ENCODE measurements at places on chromosomes 4 and X. TPM values are rescaled to one million over a fixed set of nuclear protein-coding genes. Genes with fewer than 3 reads are reported as not detected.

The SLC25A43 gene
- 31.5 TPM for total RNA-seq

DNA sequence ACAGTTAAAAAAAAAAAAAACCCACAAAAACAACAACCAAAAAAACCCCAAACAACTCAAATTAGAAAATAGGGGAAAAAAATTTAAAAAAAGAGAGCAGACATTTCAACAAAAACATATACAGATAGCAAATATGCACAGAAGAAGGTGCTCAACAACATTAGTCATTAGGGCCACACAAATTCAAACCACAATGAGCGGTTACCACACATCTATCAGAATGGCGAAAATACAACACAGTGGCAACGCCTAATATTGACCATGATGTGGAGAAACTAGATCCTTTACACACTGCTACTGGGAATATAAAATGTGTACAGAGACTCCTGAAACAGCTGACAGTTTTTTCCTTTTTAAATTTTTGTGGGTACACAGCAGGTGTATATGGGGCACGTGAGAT, 19.4 kb downstream of the LYAR start:
- H3K36me3 ChIP-seq, result peaks cover 76% of the 10 kb centered on the region
- H3K4me3 ChIP-seq, result no peak overlapping the region

- no peaks in the 10 kb centered on the region for H3K27me3 ChIP-seq
- H3K4me3 ChIP-seq, result no peak overlapping the region
- H3K27ac ChIP-seq, result no peak overlapping the region
- H3K36me3 ChIP-seq, result no peaks in the 10 kb centered on the region
- H3K4me1 ChIP-seq, result no peaks in the 10 kb centered on the region
- no peak for DNase-seq
Measured at GRCh38 chrX:128975745-128976144, 547.5 kb downstream of the SMARCA1 start.

DNA sequence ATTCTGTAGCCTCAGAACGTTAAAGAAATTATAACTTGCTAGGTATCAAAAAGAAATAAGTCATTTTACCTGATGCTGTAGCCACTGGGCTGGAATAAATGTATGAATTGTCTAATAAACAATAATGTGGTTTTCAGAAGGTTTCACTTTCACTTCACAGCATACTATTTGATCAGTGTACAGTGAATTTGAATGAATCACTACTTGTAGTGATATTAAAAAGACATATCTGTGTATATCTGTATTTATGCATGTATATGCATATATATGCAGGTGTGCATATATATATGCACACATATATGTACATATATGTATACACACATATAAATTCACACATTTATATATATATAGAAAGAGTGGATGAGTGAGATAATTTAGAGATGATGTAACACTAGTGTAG, 440.0 kb upstream of the PCDH10 start:
- no peak overlapping the region for H3K27ac ChIP-seq
- H3K4me1 ChIP-seq, result no peaks in the 10 kb centered on the region

GRCh38 chrX:36480441-36480990, 527.6 kb upstream of the FAM47C start:
- H3K27me3 ChIP-seq, result no peaks in the 10 kb centered on the region
- H3K27ac ChIP-seq, result no peak overlapping the region
- DNase-seq, result no peak
- H3K4me3 ChIP-seq, result no peak overlapping the region
- H3K36me3 ChIP-seq, result no peaks in the 10 kb centered on the region
- no peaks in the 10 kb centered on the region for H3K4me1 ChIP-seq

DNA sequence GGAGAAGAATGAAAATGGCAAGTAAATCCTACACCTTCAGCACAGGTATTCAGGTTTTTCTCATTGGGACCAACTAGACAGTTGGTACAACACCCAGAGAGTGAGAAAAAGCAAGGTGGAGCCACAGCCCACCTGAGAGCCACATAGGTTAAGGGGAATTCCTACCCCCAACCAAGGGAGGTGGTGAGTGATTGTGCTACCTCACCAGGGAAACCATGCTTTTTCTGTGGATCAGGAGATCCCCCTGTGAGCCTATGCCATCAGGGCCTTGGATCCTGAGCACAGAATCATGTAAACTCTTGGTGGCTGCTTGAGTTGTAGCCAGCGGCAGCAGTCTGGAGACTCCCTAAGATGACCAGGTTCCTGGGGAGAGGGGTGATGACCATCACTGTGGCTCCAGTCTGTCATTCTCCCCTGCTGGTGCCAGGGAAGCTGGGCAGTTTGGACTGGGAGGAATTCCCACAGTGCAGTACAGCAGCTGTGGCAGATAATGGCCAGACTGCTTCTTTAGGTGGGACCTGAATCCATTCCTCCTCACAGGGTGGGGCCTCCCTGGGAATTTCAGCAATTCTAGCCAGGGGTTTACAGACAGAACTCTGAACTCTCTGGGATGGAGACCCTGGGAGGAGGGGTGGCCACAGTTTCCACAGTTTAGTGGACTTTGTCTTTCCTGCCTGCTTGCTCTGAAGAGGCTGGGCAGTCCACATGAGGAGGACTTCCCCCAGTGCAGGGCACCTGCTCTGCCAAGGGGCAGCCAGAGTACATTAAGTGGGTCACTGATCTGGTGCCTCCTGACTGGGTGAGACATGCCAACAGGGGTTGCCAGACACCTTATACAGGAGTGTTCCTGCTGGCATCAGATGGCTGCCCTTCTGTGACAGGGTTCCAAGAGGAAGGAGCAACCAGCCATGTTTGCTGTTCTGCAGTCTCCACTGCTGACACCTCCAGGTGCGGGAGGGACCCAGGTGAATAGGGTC, 43.2 kb downstream of the PARM1 start:
- no peaks in the 10 kb centered on the region for H3K36me3 ChIP-seq
- no peaks in the 10 kb centered on the region for H3K4me1 ChIP-seq
- H3K27ac ChIP-seq, result no peak overlapping the region
- no peaks in the 10 kb centered on the region for H3K27me3 ChIP-seq

GRCh38 chr4:172938870-172939269, 229.7 kb upstream of the GALNT7 start:
- H3K4me1 ChIP-seq, result no peaks in the 10 kb centered on the region
- H3K4me3 ChIP-seq, result no peak overlapping the region
- no peaks in the 10 kb centered on the region for H3K36me3 ChIP-seq
- no peak overlapping the region for H3K27ac ChIP-seq
- no peak for DNase-seq
- H3K27me3 ChIP-seq, result no peaks in the 10 kb centered on the region

DNA sequence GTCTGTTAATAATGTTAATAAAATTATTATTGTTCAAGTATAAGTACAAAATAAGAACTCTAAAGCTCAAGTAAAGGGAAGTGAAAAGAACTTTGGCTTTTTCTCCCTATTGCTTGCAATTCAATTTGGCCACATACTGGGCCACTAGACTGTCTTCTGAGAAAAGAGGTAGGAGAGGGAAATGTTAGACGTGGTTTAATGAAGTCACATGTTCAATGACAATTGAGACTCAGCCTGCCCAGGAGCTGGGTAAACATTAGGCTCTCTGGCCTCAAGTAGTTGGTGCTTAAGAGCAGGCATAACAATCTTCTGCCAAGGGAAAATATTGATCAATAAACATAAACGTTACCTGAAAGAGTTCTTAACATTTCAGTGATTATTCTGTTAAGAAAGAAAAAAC, 15.1 kb upstream of the PRSS12 start:
- DNase-seq, result no peak
- H3K4me1 ChIP-seq, result no peaks in the 10 kb centered on the region
- no peak overlapping the region for H3K4me3 ChIP-seq
- H3K36me3 ChIP-seq, result no peaks in the 10 kb centered on the region
- H3K27ac ChIP-seq, result no peak overlapping the region
